ENCODE measurements at places on chromosomes 7 and 10.

GRCh38 chr10:107649249-107649648 is 484.7 kb upstream of the SORCS1 start:
- DNase-seq: no peak

GRCh38 chr7:107847168-107847835 is 43.7 kb upstream of the DLD start:
- no peak for DNase-seq

DNA sequence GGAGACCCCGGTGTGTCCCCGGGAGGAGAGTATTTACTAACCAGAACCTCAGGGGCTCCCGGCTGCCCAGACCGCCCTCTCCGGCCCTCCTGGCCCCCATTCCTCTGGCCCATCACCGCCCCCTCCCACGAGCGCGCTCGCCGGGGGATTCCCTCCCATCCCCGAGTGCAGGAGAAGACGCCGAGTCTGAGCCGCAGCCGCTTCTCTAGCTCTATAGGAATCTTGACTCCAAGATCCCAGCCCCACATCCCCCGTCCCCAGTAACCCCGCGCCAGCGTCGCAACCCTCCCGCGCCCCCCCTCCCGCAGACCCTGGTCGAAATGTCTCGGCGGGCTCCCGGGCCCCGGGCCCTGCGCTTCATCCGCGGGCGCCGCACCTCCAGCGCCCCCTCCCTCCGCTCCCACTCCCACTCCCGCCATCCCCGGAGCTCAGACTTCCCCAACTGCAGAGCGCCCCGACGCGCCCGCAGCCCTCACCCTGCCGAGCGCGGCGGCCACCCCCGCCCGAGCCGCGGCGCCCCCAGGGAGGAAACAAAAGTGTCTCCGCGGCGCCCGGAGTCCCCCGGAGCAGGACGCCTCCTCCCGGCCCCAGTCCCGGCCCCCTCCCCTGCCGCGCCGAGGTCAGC is 541 bp downstream of the ELMO1 start:
- no peak for DNase-seq

DNA sequence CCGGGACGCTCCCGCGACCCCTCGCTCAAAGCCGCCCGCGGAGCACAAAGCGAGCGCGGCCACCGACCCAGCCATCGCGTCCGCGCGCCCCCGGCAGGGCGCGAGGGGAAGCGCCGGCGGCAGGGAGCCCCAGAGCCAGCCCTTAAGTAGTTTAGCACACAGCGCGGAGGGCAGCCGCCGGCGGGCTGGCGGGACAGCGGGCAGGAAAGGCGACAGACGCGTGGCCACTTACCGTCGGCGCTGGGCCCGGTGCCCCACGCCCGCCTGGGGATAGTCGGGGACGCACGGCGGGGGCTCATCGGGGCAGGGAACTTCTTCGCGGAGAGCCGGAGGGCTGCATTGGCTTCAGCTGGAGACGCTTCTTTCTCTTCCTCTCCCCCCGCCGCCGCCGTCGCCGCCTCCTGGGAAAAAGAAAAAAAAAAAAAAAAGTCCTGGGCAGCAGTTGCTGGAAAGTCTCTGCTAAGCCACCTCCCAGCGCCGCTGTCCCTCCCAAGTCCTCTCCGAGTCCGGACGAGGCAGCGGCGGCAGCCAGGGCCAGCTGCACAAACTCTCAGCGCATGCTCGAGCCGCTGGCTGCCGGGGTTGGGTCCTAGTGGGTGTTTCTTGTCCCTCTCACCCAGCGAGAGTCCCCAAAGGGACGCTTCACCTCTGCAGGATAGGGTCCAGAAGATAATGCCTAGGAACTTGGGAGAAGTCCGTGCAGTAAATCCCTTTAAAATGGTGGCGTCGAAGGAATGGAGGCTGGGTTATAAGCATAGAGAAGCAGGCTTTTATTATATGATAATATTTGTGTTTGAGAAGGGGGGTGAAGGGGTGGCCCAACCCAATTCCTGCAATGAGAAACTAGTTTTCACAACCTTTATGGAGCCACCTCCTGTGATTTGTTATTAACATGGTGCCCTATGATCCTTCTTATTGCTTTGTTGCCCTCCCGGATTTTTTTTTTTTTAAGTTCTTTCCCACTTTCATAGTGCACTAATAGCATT is at the start of gene TSPAN12:
TSPAN12 (minus strand) TSS at position 557 of the 986 bp plus-strand sequence. CDS start 1,381 bp downstream, outside the sequence.
- DNase-seq: peak; percentile 7

GRCh38 chr7:141477865-141478264 is 73.3 kb upstream of the AGK start:
- no peak for DNase-seq

DNA sequence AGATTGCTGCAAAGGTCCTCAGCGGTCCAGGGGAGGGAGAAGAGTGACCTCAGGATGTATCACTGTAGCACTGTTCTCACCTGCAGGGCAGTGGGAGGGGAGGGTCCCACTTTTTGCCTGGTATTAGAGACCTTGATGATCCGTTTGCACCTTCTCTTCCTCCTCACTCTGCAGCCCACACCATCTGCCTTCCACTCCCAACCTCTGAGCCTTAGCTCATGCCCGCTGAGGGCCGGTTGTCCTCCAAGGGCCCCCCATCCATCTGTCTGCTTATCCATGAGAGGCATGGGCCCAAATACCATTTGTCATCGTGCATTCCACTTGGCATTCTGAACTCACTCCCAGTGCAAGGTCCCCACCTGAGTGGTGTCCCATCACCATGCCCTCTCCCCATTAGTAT is 64.6 kb upstream of the PCBD1 start:
- no peak for DNase-seq

Data from effector memory CD8-positive, alpha-beta T cell (primary cell).